ENCODE measurements at places on chromosomes 4 and X.

DNA sequence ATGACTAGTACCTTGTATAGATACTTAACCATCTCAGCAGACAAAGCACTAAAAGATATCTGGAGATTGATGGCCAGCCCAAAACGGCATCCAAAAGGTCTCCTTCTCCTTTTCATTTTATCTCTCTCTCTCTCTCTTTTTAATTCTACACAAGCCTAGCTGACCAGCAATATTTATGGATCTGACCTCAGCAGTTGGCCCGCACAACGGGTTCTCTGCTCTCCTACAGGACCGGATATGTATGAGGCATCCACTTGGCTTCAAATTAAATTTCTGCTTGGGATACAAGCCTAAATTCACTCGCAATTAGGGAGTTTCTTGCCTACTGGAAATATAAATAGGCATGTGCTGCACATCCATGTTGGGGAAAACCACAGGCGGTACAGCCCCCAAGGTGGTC, 22.5 kb upstream of the CT55 start:
- no peak for DNase-seq

- DNase-seq, result no peak
These were observed 19.2 kb downstream of the RASGEF1B start for GRCh38 chr4:81452452-81453006.

- no peak for DNase-seq
These were observed 28.3 kb upstream of the SERTM2 start for GRCh38 chrX:111483135-111483534.

DNA sequence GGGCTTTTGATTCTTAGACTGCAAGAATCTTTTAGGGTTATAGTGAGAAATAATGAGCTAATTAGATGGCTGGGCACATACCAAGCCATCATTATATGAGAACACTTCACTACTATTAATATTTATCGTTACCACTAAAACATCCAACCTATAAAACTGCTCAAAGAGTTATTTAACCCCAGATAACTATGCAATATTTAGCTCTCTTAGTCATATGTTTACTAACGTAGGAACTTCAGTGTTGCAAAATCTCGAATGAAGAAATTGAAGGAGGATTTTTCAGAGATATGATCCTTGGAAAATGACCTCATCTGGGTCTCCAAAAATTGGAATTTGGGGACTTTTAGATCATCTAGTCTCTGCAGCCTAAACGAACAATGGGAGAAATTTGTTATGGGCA, 265.0 kb upstream of the RPS6KA3 start:
- no peak for DNase-seq

- no peak for DNase-seq
These were observed 150.8 kb downstream of the STIM2 start for GRCh38 chr4:27011401-27011800.

All from stimulated activated CD4-positive, alpha-beta T cell treated with anti-CD3 and anti-CD28 coated beads, Interleukin-1b, Interleukin-23, amount 100 ng/mL, for 1 hour (primary cell).